Stimulated activated CD8-positive, alpha-beta memory T cell treated with anti-CD3 and anti-CD28 coated beads, Interleukin-7, amount 100 ng/mL, for 4 hours (primary cell): ENCODE measurements at places on chromosomes 11 and 22.

DNA sequence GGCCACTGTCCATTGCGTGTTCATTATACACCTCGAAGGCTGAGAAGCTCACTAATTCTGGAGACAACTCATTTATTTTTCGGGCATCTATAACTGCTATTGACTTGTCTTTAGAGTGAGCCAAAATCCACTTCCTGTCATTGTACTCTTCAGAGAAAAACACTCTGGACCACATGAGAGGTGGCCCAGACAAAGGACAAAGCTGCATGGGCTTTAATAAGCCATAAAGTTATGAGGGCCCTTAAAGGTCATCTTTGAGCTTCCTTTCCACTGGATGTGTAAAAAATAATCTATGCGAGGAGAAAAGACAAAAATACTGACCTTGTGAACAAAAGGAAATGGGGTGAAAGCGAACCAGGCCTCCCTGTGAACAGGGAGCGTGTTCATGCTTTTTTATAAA lies 63.5 kb upstream of the ZC3H12C start:
- no peak for DNase-seq

GRCh38 chr11:35103366-35104208 lies 35.4 kb upstream of the CD44 start:
- no peak for DNase-seq

DNA sequence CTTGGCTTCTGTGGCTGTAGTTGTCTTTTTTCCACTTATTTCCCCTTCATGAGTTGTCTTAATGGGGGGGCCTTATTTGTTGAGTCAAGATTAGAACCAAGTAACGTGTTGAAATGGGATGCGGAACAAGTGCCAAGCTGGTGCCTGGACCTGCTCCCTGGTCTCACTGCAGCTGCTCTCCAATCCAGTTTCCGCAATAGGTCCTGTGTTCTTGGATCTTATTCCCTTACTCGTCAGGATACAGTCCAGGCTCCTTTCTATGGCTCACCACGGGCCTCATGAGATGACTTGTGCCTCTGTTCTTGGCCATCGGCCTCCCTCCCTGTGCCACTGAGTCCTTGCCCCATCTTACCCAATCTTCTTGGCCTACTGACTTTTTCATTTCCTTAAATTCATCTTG lies 159.6 kb upstream of the CADM1 start:
- DNase-seq, result no peak

- DNase-seq, result no peak
These were observed 15.2 kb downstream of the KCNQ1OT1 start for GRCh38 chr11:2684581-2684980.

- peak; percentile 20 for DNase-seq
These were observed 41.1 kb downstream of the GRAMD4 start for GRCh38 chr22:46661221-46661851.

GRCh38 chr11:30016588-30017363 lies at the start of gene KCNA4:
Gene KCNA4 (minus strand): TSS chr11:30017030. CDS start chr11:30012678, 4,352 bp downstream.
- no peak for DNase-seq

DNA sequence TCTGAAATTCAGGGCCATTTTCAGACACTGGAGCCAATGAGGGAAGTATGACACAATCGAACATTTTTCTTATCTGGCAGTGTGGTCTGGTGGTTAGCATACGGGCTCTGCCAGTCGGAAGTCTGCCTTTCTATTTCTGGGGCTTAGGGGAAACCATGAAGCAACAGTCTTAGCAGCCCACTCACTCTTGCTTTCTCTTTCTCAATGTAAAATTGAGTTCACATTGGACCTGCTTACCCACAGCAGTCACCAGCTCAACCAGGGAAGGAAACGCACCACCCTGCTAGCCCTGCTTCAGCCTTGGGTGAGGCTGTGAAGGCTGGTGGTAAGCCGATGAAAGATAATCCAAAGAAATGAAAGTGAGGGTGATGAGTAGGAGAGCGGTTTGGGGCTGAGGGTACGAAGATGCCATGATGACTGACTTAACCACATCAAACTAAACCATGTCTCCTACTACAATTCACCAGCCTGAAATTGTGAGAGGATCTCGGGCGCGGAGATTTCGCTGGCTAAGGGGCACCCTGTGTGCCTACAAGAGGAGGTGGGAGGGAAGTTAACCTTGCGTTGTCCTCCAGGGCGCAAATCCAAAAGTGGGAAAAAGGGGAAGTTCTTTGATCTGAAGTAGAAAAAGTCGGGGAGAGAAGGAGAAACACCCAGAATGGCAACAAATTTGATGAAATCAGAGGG lies 2.0 kb upstream of the LMO2 start:
- DNase-seq, result peak; percentile 70

- no peak for DNase-seq
These were observed 35.5 kb upstream of the SLC6A5 start for GRCh38 chr11:20563866-20564265.

DNA sequence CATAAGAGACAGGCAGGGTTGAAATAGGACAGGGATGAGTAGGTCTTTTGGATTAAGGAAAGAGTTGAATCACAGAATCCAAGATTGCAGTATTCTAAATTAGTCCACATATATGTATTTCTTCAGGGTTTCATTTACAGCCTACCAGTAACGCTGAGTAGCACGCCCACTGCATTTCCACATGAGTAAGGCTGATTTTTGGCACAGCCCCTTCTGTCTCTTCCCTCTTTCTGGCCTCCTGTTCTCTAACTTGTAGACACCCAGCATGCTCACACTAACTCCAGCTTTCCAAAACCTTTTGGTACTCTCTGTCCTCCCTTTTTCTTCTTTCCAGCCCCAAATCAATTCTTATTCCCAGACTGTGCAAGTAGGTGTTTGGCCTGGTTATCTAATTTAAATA lies 3.7 kb upstream of the SIK2 start:
- DNase-seq, result no peak

DNA sequence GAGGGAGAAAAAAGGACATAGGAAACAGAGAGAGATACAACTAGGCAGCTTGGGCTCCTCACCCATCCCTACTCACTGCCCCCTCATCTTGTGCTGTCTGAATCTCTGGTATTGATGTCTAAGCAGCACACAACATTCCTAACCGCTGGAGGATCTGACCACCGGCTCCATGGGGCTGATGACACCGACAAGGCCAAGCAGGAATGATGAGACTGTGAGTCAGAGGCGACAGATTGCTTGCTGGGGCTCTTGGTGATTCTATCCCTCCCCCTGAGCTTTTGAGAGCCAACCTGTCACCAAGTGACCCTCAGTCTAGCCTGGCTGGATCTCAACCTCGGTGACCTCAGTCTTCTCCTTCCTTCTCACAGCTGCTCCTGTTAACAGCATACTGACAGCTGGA lies 13.8 kb downstream of the PAMR1 start:
- no peak for DNase-seq

- no peak for DNase-seq
These were observed 20.9 kb downstream of the PANX1 start for GRCh38 chr11:94149431-94150017.

- no peak for DNase-seq
These were observed 1.5 kb downstream of the FADS3 start for GRCh38 chr11:61889831-61890230.

GRCh38 chr11:3103076-3103475 lies 45.9 kb upstream of the CARS1 start:
- DNase-seq, result no peak

- DNase-seq, result no peak
These were observed 6.4 kb downstream of the PRPF19 start for GRCh38 chr11:60899977-60900376.
